ENCODE measurements at places on chromosomes 5 and 9. TPM values are rescaled to one million over a fixed set of nuclear protein-coding genes. Genes with fewer than 3 reads are reported as not detected.

DNA sequence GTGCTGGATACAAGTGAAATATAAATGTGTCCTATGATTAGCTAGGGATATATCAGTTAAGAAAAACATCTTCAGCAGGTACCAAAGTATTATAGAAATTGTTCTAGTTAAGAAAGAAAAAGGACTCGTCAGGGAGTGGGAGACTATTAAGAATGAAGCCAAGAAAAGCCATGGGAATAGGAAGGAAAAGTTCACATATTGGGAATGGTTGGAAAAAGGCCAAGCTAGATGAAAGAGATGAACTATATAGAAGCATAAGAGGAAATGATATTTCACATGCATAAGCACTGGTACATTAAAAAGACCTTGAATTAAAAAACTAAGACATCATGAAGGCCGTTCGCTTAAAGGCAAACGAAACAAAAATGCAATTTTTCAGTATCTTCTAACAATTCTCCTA lies 237.7 kb downstream of the ADAMTS6 start:
- DNase-seq, result no peak

DNA sequence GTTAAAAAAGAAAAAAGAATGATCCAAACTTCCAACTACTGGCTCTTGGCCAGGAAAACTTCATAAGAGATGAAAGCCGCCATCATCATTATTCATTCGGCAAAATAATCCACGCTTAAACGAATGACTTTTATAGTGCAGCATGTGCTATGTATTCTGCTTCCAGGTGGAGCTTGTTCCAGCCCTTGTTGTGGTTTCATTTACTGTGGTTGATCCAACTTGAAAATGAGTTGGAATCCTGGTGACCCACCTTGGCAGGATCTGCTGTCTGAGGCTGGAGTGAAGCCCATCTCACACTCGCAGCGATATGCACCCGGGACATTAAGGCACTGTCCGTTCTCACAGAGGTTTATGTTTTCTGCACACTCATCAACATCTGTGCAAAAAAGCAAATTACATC lies 209.6 kb downstream of the FBN2 start:
- no peak for DNase-seq

DNA sequence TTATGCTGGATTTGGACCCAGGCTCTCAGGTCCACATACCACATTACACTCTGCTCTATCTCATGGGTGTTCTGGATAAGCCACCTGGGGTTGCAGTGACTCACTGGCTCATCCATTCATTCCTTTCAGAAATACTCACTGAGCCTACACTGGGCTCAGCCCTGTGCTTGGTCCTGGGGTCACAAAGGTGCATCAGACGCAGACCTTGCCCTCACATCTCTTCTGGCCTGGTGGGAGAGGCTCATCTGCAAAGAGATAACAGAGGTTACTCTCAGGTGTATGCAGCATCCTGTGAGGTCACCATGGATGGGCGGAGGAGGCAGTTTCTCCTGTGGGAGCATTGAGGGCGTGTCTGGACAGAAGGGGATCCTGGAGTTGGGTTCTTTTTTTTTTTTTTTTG lies 12.1 kb downstream of the CDHR2 start:
- DNase-seq, result no peak

- DNase-seq, result no peak
Measured at GRCh38 chr5:17907094-17907493, 272.8 kb downstream of the TAF11L14 start.

DNA sequence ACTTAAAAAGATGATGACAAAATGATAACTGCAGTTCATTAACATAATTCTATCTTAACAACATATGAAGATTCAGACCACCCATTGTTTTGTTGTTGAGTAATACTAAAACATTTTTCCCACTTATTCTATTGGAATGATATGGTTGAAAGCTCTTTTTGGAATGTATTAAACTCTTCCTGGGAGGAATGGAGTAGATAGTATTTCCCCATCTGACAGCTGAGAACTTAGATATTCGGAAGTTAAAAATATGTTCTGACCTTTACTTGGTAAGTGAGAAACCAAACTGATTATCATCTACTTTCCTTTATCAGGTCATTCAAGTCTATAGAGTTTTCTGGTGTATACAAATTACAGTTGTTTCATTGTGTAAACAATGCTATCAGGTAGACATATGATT lies 452.9 kb downstream of the CSNK1G3 start:
- DNase-seq, result no peak

GRCh38 chr9:32258482-32258881 lies 126.0 kb upstream of the ACO1 start:
- DNase-seq, result no peak

GRCh38 chr9:93437996-93438395 lies 13.5 kb upstream of the FAM120A start:
- no peak for DNase-seq

- no peak for DNase-seq
Measured at GRCh38 chr5:61303346-61303745, 28.7 kb upstream of the ZSWIM6 start.

DNA sequence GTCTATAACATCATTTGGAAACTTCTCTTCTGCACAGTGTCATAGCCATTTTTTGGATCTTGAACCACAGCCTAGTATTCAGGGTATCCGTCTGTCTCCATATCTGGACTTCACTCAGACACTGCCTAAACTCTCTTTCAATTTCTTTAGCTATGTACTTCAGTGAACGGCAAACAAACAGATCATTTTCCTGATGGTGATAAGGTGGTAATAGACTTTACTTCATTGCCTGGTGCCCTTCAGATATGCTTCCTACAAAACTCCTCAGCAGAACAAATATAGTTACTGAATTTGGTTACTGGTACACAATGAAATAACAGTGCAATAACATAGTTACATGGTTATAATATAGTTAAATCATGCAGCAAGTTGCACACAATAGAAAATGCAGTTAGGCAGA lies 348.2 kb downstream of the ZSWIM6 start:
- no peak for DNase-seq

GRCh38 chr9:131981116-131981776 lies 98.4 kb downstream of the MED27 start:
- no peak for DNase-seq

GRCh38 chr5:74433896-74434829 lies 206.4 kb downstream of the ENC1 start:
- DNase-seq, result no peak

- no peak for DNase-seq
Measured at GRCh38 chr9:121620777-121621449, 30.5 kb upstream of the DAB2IP start.

DNA sequence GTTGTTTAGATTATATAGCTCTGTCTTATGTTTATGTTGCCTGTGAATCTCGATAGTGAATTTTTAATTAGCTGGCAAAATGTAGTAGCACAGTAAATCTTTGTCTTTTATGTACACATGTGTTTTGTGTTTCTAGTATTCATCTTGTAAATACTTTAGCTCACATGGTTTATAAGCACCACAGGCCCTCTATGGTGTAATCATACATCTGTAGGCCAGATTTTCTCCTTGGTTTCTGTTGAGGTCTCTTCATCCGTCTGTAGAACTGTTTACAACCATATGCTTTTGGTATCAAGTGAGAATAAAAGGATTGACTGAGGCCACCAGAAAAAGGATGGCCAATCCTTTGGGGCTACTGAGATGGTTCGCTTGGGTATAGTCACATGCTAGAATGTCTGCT lies 45.0 kb downstream of the PRR16 start:
- no peak for DNase-seq

DNA sequence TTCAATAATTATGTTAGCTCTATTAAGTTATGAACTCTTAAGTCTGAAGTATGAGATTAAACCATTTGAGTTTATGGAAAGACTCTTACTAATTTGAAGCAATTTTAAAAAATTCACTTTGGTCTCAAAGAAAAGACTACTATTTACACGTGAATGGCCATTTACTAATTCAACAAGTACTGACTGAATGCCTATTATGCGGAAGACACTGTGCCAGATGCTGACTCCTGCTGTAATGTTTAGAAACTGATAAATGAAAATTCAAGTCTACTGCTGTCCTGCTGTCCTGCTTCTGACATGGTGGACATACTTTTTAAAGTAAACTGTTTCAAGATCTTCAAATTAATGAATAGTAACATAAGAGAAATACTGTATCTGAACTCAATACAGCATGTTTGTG lies 116.2 kb downstream of the MPDZ start:
- DNase-seq, result no peak

DNA sequence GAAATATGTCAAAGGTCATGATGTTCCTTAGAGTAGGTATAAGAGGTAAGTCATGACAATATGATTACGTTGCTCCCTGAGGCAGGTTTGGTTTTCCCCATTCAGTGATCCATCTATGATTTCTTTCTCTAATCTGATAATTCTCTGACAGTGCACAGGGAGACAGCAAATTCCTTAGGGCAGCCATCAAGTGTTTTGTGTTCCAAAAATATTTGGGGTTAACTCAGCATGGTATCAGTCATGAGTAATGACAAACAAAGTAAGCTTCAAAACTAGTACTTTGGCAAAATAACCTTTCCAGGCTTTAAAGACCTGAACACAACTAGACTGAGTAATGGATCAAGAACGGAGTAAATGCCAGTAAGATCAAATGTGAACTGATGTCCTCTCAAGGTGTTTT lies 55.3 kb upstream of the SPATA31E1 start:
- DNase-seq, result no peak

- no peak for DNase-seq
Measured at GRCh38 chr5:38821679-38822078, 24.1 kb upstream of the OSMR start.

GRCh38 chr5:174183701-174184100 lies 138.2 kb downstream of the NSG2 start:
- no peak for DNase-seq

GRCh38 chr5:95778713-95779436 lies 43.7 kb downstream of the GLRX start:
- DNase-seq, result no peak

GRCh38 chr5:34580983-34581382 lies 75.1 kb upstream of the RAI14 start:
- DNase-seq, result no peak

DNA sequence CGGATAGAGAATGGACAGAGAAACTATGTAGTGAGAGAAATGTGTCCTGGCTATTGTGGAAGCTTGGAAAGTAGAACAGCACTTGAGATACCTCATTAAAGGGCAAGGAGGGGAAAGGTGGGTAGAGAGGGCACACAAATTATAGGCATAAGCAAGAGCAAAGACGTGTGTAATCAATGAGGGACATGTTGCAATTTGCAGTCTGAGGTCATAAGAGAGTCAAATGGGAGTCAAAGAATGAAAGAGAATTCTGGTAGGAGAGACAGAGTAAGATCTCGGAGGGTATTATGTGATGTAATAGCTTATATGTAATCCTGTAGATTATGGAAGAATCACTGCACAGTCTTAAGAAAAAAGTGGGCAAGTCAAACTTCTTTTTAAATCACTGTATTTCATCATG lies 312.0 kb upstream of the RGMB start:
- DNase-seq, result no peak

- no peak for DNase-seq
Measured at GRCh38 chr9:127201071-127201541, 63.5 kb upstream of the GARNL3 start.

DNA sequence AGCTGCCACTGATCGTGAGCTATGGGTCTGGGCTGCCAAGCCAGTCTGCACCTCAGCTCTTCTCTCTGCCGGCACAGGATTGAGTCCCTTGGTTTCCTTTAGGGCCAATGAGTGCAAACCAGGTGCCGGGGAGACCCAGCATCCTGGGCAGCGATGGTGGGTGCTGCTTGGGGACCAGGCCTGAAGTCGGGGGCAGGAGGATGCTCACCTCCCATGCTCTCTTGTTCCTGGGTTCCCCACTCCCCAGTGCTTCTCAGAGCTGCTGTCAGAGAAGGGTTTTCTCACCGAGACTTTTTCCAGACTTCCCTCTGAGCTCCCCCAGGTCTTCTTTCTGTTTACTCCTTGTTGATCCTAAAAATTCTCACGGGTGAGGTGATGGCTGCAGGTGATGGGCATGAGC lies 61.2 kb downstream of the IRX1 start:
- no peak for DNase-seq

- DNase-seq, result peak; percentile 56
Measured at GRCh38 chr9:115008536-115009270, 78.3 kb upstream of the TNFSF8 start.

DNA sequence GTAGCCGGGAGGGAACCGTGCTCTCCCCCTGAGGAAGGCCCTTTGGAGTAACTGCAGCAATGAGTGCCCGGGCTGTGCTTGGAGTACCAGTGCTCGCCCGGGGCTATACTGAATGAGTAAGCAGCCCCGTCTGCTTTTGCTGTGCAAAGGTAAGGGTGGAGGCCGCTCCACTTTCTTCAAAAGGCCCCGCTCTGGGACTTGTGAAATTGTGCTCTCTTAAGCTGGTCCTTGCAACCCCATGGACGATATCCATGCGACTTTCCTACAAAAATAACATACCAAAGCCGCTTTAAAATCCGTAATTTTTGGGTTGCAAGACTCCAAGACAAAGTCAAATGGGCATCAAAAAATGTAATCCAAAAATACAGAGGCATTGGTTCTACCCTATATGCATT lies 578 bp upstream of the TNFAIP8 start:
- DNase-seq, result peak; percentile 71

DNA sequence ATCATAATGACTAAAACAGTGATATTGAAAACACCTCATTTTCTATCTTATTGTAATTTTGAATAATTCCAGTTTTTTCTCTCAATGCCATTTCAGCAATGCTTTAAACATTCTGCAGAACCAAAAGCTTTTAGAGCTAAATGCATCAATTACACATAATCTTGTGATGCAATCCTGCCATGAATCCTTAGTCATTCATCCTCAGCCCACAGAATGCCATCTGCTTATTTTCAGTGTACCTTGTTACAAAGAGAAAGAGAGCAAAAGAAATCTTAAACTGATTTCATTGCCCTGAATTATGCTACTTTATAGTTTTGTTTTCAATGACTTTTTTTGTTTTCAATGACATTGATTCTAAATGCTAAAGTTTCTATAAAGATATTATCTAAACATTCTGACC lies 1234.8 kb upstream of the C9orf72 start:
- no peak for DNase-seq

The SH3GL2 gene
- total RNA-seq, result not detected

The C5orf63 gene
- total RNA-seq, result 16.4 TPM

The RACK1 gene
- 3,606 TPM for total RNA-seq

The IFNA13 gene
- total RNA-seq, result not detected

The ADAMTS13 gene
- 4.7 TPM for total RNA-seq

The FOXD4L6 gene
- not detected for total RNA-seq

The GLRA1 gene
- total RNA-seq, result not detected

The AK1 gene
- 41.9 TPM for total RNA-seq

The FCN2 gene
- not detected for total RNA-seq

The ZNF484 gene
- 10.8 TPM for total RNA-seq
